ENCODE measurements at places on chromosomes 16 and 17.

GRCh38 chr16:90057738-90058173 is 19.4 kb downstream of the PRDM7 start:
- DNase-seq, result no peak

DNA sequence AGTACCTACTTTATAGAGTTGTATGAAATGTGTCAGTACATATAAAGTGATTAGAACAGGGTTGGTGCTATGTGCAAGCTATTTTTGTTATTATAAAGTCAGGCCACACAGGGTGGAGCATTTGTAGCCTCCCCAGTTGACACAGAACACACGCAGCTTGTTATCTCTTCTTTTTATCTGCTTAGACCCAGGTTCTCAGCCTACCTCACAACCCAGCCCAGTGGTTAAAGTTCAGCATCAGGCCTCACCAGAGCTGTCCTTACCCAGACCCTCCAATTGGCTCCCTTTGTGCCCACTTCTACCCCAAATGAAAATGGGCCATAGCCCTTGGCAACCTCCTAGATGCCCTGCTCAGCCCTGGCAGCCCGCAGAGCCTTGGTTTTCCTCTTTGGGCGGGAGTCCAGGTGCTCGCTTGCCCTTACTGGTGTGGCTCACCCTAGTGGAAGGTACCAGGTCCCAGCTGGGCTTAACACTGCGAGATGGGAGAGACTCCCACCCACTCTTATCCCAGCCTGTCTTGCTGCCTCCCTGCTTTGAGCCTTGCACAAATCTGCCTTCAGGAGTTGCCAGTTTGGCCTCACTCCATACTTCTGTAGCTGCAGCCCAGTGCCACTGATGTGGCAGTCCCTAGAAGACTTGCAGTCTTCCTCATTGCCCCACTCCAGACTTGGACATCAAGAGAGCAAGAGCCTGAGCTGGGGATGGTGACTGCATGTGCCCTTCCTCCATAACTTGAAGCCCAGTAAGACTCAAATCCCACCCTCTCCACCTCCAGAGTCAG is 1.1 kb upstream of the PIGS start:
- DNase-seq, result no peak

GRCh38 chr17:55366020-55366481 is 55.6 kb downstream of the MMD start:
- DNase-seq, result peak; percentile 12

- no peak for DNase-seq
These were observed 17.6 kb downstream of the ABCC1 start for GRCh38 chr16:15966836-15967546.

DNA sequence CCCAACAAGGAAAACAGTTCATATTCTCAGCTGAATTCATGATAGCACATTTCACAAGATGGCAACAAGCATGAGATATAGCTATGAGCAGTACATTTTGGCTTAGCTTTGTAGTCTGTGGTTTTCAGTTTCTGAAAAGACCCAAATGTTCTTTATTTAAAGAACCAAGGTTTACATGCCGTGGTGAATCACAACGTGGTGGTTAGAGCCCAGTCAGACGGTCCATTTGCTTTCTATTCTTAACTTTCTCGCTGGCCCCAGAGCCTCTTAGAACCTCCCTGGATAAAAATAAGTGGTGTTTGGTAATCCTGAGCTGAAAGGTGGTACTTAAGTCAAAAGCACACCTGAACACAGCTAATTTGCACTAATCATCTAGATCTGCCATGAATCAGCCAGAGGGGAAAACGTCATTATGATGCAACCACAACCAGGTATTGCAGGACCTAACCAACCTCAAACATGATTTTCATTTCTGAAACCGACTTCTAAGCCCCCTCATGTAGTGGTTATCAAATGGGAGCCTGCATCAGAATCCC is 18.6 kb upstream of the HAPSTR1 start:
- DNase-seq, result no peak

GRCh38 chr16:65671071-65671470 is 549.2 kb upstream of the CDH11 start:
- DNase-seq, result no peak

GRCh38 chr17:1617620-1618174 is 10.9 kb downstream of the SLC43A2 start:
- DNase-seq, result no peak

All from substantia nigra (tissue), 51 donors.